ENCODE measurements at places on chromosomes 5 and 9. TPM values are rescaled to one million over a fixed set of nuclear protein-coding genes. Genes with fewer than 3 reads are reported as not detected.
A peak's percentile ranks its signal among the peaks of the same experiment; 100 is the strongest.

GRCh38 chr9:98745470-98745869, 36.7 kb upstream of the GABBR2 start:
- peak; percentile 11 for DNase-seq

GRCh38 chr5:88979726-88980125, 96.7 kb upstream of the MEF2C start:
- DNase-seq, result no peak

DNA sequence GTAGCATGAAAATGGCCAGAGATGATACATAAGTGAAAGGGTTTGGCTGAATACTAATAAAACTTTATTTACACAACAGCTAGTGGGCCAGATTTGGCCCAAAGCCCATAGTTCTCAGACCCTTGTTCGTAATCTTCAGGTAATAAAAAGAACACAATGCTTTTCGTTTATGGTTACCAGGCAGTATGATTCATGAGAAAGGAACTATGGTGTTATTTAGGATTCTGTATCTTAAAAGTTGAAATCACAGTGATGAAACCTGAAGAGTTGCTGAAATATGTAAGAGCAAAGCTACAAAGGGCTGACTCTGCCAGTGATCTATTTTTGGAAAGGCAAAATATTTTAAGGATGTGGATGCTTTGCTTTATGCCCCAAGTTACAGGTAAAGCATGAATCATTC, 192.7 kb downstream of the SMC2 start:
- DNase-seq, result no peak

GRCh38 chr5:124612023-124612422, 134.4 kb downstream of the ZNF608 start:
- no peak for DNase-seq

DNA sequence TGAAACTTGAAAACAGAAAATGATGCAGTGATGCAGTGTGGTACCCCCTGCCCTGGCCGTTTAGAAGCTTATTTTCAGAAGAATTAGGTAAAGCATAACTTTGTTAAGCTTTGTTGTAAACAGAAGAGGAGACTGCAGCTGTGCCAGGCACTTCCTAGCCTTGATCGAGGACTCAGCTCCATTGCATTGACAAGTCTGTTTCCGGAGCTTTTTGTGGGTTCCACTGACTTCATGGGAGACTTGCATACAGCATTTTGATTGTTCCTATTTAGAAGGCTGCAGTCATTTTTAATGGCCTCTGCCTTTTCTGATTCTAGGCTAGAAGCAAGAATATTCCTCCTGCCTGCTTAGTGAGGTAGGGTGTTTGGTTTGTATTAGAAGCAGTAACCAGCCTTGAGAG, 12.3 kb downstream of the MVB12B start:
- DNase-seq, result no peak

GRCh38 chr5:74476046-74476818, 164.3 kb downstream of the ENC1 start:
- DNase-seq, result no peak

GRCh38 chr5:65066387-65067146, 297.8 kb downstream of the CWC27 start:
- no peak for DNase-seq

DNA sequence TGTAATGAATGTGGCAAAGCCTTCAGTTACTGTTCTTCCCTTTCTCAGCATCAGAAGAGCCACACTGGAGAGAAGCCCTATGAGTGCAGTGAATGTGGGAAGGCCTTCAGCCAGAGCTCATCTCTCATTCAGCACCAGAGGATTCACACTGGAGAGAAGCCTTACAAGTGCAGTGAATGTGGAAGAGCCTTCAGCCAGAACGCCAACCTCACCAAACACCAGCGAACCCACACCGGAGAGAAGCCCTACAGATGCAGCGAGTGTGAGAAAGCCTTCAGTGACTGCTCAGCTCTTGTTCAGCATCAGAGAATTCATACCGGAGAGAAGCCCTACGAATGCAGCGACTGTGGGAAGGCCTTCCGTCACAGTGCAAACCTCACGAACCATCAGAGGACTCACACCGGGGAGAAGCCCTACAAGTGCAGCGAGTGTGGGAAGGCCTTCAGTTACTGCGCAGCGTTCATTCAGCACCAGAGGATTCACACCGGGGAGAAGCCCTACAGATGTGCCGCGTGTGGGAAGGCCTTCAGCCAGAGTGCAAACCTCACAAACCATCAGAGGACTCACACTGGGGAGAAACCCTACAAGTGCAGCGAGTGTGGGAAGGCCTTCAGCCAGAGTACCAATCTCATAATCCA, 6.8 kb downstream of the RPL12 start:
- no peak for DNase-seq

- DNase-seq, result peak; percentile 45
Observed at GRCh38 chr5:103461243-103461642, 101.3 kb downstream of the NUDT12 start.

Gene CBY3
- not detected for total RNA-seq

Gene PPP3R2
- total RNA-seq, result not detected

Gene IFNA5
- not detected for total RNA-seq

All from SJSA1 (cell line).